ENCODE measurements at places on chromosomes 3 and 15. TPM values are rescaled to one million over a fixed set of nuclear protein-coding genes. Genes with fewer than 3 reads are reported as not detected.

DNA sequence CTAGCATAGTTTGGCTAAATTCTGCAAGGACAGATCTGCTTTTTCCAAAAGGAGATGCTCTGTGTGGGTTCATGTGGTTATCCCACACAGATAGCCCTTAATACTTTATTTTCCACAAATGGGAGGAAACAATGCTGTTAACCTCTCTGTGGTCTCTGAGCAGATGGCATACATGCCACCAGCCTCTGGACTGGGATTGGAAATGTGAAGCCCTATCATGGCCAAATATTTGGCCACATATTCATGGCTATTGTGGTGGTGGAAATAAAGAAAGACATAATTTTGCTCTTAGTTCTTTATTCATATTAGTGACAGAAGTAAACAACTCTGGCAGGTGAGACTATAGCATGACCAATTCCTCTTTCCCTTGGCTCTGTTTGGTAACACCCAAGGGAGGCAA lies 726.2 kb downstream of the ROBO1 start:
- H3K27ac ChIP-seq: no peak overlapping the region
- no peaks in the 10 kb centered on the region for H3K27me3 ChIP-seq
- no peak overlapping the region for H3K4me3 ChIP-seq
- H3K4me1 ChIP-seq: no peaks in the 10 kb centered on the region

DNA sequence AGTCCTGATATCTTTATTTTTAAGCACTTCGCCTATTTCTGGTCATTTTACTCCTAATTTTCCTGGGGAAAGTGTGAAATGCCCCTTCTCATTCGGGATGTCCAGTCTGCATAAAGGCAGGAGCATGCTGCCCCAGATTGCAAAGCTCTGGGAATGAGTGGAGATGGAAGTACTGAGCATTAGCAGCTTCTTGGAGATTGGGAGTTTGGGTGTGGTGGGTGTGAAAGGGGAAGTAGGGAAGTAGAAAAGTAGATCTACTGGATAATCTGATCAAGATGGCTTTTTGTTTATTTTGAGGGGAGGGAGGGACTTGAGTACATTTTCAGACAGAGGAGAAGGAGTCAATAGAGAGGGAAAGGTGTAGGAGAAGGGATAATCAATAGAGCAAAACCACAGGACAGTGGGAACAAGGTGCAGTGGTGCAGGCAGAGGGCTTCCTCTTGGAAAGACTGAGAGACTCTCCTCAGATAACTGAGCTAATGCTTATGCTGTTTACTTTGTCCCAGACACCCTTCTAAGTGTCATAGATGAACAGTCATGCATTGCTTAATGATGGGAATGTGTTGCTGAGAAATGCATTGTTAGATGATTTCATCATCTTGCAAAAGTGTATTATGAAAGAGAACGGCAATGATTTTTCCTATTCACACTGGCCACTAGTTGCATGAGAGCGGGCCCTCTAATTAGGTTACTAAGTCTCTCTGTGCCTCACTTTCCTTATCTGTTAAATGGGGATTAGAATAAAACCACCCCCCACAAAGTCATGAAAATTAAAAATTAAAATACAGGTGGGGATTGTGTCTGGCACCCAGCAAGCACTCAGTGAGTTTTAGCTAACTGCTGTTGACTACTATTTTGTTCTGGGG lies 45.5 kb downstream of the PHLDB2 start:
- H3K36me3 ChIP-seq: no peaks in the 10 kb centered on the region
- no peaks in the 10 kb centered on the region for H3K4me1 ChIP-seq
- H3K27ac ChIP-seq: peak overlapping the region; percentile 48
- H3K4me3 ChIP-seq: no peak overlapping the region
- H3K27me3 ChIP-seq: no peaks in the 10 kb centered on the region

Gene GOLGA8G
- polyA plus RNA-seq: not detected

Gene NRG4
- polyA plus RNA-seq: 22.7 TPM

GRCh38 chr3:24646790-24647189 lies 152.1 kb upstream of the THRB start:
- H3K4me3 ChIP-seq: no peak overlapping the region
- no peak for DNase-seq
- no peak overlapping the region for H3K27ac ChIP-seq
- no peaks in the 10 kb centered on the region for H3K36me3 ChIP-seq
- H3K27me3 ChIP-seq: no peaks in the 10 kb centered on the region

Gene PPM1L
- polyA plus RNA-seq: 0.61 TPM

DNA sequence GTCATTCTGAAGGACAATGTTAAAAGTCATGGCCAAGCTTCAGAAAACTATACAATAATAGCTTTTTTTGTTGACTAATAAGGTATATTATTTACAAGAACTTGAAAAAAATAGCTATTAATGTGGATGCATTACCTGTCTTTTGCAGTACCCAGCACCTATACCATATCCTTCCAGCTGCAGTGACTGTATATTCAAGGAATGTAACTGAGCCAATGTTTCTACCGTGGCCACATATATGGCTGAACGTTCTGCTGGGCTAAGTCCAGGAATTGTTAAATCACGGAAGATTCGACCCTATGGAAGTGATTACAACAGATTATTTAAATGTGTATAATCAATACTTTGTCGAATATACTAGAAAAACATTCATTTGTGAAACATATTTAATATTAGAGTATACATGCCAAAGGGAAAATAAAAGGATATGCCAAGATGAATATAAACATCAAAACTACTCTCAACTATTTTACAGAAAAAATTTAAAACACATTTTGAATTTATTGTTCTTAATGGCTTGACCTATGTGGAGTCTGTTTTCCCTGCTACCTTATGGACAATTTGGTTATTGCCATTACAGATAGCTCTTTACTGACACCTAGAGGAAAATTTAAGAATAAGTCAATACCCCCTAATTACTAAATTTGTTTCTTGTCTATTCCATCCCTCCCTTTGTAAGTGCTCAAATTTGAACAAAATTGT lies 17.6 kb downstream of the ACAD11 start:
- no peak overlapping the region for H3K27ac ChIP-seq
- no peaks in the 10 kb centered on the region for H3K36me3 ChIP-seq
- H3K4me1 ChIP-seq: no peaks in the 10 kb centered on the region
- no peak overlapping the region for H3K4me3 ChIP-seq
- H3K27me3 ChIP-seq: no peaks in the 10 kb centered on the region

- H3K4me3 ChIP-seq: no peak overlapping the region
- no peak overlapping the region for H3K27ac ChIP-seq
- DNase-seq: no peak
- no peaks in the 10 kb centered on the region for H3K36me3 ChIP-seq
Measured at GRCh38 chr3:138314751-138315150, 14.9 kb downstream of the NME9 start.

Gene CHRFAM7A
- 0.55 TPM for polyA plus RNA-seq

DNA sequence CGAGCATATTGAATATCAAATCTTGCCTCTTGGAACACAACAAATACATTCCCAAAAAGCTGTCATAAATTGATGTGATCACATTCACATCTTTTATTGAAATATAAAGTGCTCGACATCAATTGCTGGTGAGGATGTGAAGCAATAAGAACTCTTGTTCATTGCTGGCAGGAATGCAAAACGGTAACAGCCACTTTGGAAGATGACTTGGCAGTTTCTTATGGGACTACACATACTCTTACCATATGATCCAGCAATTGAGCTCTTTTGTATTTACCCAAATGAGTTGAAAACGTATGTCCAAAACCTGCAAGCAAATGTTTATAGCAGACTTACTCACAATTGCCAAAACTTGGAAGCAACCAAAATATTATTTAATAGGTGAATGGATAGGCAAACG lies 234.9 kb downstream of the CACNA2D3 start:
- DNase-seq: no peak
- H3K4me1 ChIP-seq: peaks cover 7% of the 10 kb centered on the region
- no peaks in the 10 kb centered on the region for H3K36me3 ChIP-seq
- no peak overlapping the region for H3K4me3 ChIP-seq

GRCh38 chr15:85899927-85900326 lies 105.2 kb upstream of the KLHL25 start:
- DNase-seq: no peak
- H3K4me3 ChIP-seq: no peak overlapping the region
- H3K4me1 ChIP-seq: no peaks in the 10 kb centered on the region
- no peak overlapping the region for H3K27ac ChIP-seq

GRCh38 chr15:71149646-71150557 lies 34.6 kb downstream of the THSD4 start:
- H3K27ac ChIP-seq: peak overlapping the region; percentile 81
- H3K36me3 ChIP-seq: no peaks in the 10 kb centered on the region
- H3K4me3 ChIP-seq: no peak overlapping the region
- peak; percentile 56 for DNase-seq

GRCh38 chr3:163817015-163817414 lies 1261.3 kb downstream of the SI start:
- no peaks in the 10 kb centered on the region for H3K4me1 ChIP-seq
- DNase-seq: no peak
- no peaks in the 10 kb centered on the region for H3K27me3 ChIP-seq
- no peaks in the 10 kb centered on the region for H3K36me3 ChIP-seq
- H3K4me3 ChIP-seq: no peak overlapping the region
- H3K27ac ChIP-seq: no peak overlapping the region

DNA sequence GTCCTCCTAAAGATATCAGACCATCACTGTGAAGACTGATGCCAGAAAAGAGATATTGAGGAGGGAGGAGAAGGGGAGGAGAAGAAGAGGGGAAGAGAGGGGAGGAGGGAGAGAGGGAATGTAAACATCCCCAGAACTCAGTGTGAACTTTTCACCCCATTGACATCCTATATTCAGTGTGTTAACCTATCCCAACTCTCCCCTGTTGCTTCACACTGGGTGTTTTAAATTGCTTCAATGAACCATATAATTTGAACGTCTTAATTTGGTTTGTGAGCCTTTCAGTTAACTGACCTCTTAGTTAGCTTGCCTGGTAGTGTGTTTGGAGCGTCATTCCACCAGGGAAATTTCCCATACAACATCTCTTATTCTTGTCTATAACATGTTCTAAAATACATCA lies 29.8 kb upstream of the PTPRG start:
- no peaks in the 10 kb centered on the region for H3K36me3 ChIP-seq
- no peak overlapping the region for H3K4me3 ChIP-seq
- H3K27me3 ChIP-seq: no peaks in the 10 kb centered on the region
- H3K4me1 ChIP-seq: no peaks in the 10 kb centered on the region

Gene LMLN
- 1.7 TPM for polyA plus RNA-seq

DNA sequence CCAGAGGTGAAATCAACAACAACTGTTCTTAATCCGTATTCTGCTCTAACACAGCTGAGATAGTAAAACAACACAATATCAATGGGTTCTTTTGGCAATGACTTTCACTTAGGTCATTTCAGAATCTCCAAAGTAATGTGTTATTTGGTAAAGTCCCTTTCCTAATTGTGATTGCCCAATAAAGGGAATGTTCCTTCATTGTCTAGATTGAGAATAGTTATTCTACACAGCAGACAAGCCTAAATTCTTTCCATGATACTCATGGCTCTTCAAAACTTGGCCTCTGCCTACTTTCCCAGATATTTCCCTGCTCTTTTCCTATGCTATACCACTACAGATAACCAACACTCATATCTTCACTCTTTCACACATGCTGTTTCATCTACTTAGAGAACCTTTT lies 219.8 kb downstream of the FMN1 start:
- no peak for DNase-seq
- no peak overlapping the region for H3K27ac ChIP-seq
- no peaks in the 10 kb centered on the region for H3K36me3 ChIP-seq
- H3K4me3 ChIP-seq: no peak overlapping the region

DNA sequence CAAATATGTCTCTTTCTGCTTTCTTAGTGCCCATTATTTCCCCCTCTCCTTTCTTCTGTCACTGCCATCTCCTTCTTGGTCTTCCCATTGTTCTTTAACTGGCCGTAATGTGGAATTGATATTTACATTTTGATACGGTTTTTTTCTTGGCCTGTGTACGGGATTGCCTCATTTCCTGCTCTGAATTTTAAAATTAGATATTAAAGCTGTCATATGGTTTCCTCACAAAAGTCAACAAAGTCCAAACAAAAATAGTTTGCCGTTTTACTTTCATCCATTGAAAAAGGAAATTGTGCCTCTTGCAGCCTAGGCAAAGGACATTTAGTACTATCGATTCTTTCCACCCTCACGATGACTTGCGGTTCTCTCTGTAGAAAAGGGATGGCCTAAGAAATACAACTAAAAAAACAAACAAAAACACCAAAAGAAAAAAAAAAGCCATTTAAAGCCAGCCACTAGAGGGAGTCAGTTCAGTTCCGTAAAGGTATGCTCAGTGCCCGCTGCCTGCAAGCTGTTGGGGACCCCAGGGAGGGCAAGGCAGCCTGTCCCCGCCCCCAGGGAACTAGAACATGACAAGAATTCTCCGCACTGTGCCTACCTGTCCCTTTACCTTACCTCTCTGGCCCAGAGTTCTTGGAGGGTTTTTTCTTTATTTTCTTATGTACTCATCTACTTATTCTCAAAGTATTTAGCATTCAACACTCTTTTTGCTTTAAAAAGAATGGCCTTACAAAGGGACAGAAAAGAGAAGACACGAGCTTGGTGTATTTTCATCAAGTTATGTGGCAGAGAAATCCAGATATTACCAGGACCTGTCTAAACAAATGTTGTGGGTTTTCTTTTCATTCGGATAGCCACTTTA lies 30.0 kb upstream of the NR2E3 start:
- H3K4me3 ChIP-seq: no peak overlapping the region
- H3K36me3 ChIP-seq: peaks cover 13% of the 10 kb centered on the region
- DNase-seq: peak; percentile 76
- H3K4me1 ChIP-seq: no peaks in the 10 kb centered on the region

GRCh38 chr3:69250014-69250413 lies 127.6 kb upstream of the LMOD3 start:
- H3K4me3 ChIP-seq: peak overlapping the region; percentile 32
- no peak overlapping the region for H3K27ac ChIP-seq
- peak; percentile 91 for DNase-seq
- H3K27me3 ChIP-seq: no peaks in the 10 kb centered on the region

GRCh38 chr3:65706776-65707568 lies 331.7 kb downstream of the MAGI1 start:
- H3K4me1 ChIP-seq: peaks cover 24% of the 10 kb centered on the region
- no peak overlapping the region for H3K4me3 ChIP-seq
- H3K27me3 ChIP-seq: no peaks in the 10 kb centered on the region
- H3K36me3 ChIP-seq: no peaks in the 10 kb centered on the region
- peak; percentile 68 for DNase-seq
- H3K27ac ChIP-seq: peak overlapping the region; percentile 14

DNA sequence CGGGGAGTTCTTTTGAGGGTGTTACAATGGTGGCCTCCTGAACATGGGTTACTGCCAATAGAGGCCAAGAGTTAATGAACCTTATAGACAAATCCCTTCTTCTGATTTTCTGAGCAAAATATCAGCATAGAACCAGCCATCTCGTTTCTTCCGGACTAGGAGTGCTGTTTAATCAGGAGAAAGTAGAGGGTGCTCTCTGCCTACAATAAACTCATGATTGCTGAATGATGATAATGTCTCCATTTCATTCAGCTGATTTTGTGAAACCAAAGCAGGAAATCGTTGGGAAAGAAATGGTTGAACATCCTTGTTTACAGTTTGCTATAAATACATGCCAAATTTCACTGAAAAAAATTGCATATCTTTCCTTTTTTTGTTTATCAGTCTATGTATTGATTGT lies 142.8 kb upstream of the PLSCR5 start:
- H3K4me3 ChIP-seq: no peak overlapping the region
- no peak for DNase-seq
- no peaks in the 10 kb centered on the region for H3K27me3 ChIP-seq
- H3K36me3 ChIP-seq: no peaks in the 10 kb centered on the region
- no peak overlapping the region for H3K27ac ChIP-seq
